Right renal cortex interstitium (tissue), 3 donors: ENCODE measurements at places on chromosomes 3 and 15.

DNA sequence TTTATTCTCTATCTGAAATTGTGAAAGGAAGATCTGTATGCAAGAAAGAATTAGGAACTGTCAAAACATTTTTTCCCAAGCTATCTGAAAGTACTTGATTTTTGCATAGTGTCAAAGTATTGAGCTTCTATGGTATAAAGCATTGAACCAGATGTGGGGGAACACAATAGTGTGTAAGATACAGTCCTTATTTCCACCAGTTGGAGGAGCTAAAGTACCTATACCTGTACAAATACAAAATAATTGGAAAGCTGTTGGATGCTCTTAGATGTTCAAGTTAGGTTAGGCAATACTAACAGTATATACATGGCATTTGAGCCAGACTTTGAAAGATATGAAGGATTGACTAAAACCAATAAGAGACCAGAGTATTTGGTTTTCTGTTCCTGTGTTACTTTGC, 148.4 kb downstream of the B3GALNT1 start:
- no peak for DNase-seq

- no peak for DNase-seq
These were observed 126.5 kb upstream of the GRM7 start for GRCh38 chr3:6734395-6734746.

DNA sequence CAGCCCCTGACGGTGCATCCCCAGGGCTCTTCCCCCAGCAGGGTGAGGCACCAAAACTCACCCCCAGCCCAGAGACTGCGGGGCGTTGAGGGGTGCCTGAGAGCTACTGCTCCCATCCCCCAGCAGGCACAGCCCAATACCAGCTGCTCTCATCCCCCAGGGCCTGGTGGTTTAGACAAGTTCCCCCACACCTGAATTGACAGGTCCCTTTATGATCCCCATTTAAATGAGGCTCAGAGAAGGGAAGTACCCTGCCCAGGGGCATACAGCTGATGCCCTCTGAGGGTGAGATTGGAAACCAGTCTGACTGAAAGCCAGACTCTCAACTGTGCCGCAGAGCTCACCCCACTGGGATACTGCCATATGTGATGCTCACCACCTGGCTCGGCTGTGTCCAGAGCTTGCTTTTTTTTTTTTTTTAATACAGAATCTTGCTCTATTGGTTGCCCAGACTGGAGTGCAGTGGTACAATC, 20.1 kb downstream of the DUSP7 start:
- no peak for DNase-seq

GRCh38 chr15:93143186-93143585, 54.2 kb upstream of the RGMA start:
- DNase-seq = no peak

- DNase-seq = no peak
These were observed 293.3 kb upstream of the CNTN4 start for GRCh38 chr3:1805331-1805730.

GRCh38 chr3:127831723-127832172, 9.4 kb upstream of the MGLL start:
- no peak for DNase-seq

GRCh38 chr3:52245322-52246263, at the start of gene PPM1M:
PPM1M (plus strand) TSS chr3:52245759; CDS start chr3:52245825, 66 bp downstream.
- DNase-seq = no peak

DNA sequence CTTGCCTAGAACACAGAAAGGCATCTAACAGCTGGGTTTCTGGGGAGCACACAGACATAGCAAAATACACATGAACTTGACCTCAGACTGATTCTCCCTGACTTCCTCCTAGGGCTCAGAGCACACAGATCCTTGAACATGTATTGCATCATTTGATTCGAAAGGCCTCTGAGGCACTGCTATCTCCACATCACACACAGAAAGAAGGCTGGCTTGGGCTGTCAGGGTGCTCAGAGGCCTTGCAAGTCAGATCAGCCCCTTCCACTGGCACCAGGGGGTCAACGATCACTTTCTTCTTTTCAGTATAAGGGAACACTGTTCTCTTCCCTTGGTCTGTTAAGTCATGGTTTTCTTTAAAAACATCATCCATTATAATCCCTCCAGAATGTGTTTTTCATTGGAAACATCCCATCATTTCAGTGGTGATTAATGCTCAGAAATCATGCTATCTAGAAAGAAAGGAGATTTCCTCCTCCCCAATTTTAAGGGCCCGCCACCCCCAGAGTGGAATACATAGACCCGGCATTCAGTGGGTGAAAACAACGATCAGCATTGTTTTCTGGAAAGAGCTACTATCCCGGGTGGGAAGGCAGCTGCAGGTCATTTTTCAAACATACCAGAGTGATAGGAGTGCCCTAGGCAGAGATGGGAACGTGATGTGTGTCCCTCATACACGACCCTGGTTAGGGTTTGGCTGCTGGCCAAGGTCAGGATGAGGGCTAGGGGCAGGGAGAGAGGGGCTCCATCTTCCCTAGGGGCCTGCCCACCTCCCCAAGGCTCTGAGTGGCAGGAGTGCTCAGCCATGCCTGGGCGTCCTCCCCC, 253.3 kb upstream of the LYSMD4 start:
- DNase-seq = no peak

DNA sequence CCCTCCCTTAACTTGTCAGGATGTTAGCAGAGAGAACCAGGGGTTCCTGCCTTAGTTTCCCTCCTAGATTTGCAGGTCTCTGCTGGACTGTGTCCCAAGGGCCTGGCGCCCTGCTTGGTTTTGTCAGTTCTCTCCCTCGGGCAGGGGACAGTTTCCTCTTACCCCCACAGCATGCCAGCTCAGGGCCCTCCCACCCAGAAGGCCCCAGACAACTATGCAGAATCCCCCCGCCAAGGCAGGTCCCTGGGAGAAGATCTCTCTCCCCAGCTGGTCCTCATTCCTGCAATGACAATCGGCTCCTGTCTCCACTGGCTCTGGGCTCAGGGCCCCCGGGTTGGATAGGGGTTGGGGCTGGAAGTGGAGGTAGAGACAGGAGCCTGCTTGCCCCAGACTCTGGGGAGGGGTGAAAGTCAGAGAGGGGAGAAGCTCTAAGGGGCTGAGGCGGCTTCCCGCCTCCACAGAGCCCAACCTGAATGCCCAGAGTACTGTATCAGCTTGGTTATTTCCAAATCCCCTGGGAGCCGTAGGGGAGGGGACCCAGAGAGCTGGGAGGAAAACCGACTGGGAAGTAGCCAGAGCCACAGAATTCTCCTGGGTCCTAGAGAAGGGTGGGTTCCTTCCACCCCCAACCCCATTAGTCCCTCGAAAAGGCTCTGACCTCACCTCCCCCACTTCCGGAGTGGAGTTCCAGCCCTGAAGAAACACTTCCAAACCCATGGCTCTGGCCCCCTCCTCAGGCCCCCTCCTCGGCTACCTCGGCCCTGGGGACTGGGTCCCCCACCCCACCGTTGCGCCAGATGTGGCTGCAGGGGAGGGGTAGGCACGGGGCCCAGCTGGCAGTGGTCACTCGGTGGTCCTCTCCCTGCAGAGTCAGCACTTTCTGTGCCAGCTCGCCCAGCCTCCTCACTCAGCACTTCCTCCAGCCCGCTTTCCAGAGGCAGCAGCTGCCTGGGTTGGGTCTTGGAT, 3.8 kb upstream of the LOXL1 start:
- DNase-seq = no peak
